Activated CD8-positive, alpha-beta memory T cell treated with anti-CD3 and anti-CD28 coated beads, Interleukin-2, amount 10 ng/mL, durations not matched to agents 7 days and 5 days (primary cell): ENCODE measurements at places on chromosomes 5 and 9.

GRCh38 chr9:123928533-123929176 is 1.3 kb downstream of the DENND1A start:
- DNase-seq: no peak

- no peak for DNase-seq
Measured at GRCh38 chr5:5169466-5169865, 29.3 kb downstream of the ADAMTS16 start.

GRCh38 chr5:14142202-14142826 is 828 bp upstream of the TRIO start:
- no peak for DNase-seq

DNA sequence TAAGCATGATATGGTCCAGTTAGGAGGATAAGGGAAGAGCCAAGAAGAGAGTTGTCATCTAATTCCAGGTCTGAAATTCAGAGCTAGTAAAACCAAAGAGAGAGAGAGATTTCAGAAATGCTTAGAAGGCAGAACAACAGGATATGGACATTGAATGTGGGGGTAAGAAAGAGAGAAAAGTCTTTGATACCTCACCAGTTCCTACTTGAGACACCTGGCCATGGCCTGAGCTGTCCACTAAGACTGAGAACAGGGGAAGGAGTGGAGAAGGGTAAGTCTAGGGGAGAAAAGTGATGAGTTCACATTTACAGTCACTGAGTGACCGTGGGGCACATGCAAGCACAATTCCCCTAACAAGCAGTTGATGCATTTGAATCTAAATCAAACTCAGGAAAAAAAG is 35.5 kb downstream of the TIMD4 start:
- DNase-seq: no peak

GRCh38 chr5:146291421-146292074 is 47.1 kb upstream of the POU4F3 start:
- no peak for DNase-seq

GRCh38 chr9:22160221-22160620 is 151.1 kb upstream of the CDKN2B start:
- DNase-seq: no peak

DNA sequence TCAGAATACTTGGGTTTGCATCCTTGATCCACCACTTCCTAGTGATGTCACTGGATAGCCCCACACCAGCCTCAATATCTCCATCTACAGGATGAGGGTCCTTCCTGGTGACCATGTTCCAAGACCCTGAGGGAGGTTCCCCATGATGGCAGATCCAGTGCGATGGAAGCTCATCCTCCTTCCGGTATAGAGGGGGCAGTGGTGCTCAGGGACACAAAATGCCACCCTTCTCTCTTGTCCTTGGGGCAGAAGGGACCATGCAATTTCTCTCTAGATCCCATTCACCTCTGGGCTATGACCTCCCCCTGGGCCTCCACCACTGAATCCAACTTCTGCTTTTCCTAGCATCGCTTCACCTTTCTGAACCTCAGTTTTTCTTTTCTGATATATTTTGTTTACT is 5.4 kb upstream of the SLC25A51 start:
- DNase-seq: no peak

DNA sequence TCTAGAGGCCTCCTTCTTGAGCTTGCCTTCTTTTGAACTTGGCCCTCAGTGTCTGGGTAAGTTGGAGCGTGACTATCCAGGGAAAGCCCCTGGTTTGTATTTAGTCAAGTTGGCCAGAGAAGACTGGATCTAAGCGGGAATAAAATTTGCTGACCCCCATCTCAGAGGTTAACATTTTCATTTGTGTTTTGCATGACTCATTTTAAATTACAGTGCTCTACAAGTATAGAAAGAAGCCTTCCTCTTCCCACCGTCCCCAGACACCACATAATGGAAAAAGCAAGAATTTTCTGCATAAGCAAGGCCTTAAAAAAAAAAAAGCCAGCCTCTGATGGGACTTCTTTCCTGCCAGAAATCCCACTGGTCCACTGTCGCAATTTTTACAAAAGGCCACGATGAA is 27.2 kb downstream of the PIK3R1 start:
- no peak for DNase-seq

DNA sequence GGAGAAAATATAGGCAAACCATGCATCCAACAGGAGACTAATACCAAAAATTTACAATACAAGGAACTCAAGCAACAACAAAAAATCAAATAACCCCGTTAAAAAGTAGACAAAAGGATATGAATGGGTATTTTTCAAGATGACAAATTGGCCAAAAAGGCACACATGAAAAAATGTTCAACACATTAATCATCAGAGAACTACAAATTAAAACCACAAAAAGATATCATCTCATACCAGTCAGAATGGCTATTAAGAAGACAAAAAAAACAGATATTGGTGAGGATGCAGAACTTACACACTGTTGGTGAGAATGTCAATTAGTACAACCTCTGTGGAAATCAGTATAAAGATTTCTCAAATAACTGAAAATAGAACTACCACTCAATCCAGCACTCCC is 35.0 kb downstream of the TEX10 start:
- no peak for DNase-seq

DNA sequence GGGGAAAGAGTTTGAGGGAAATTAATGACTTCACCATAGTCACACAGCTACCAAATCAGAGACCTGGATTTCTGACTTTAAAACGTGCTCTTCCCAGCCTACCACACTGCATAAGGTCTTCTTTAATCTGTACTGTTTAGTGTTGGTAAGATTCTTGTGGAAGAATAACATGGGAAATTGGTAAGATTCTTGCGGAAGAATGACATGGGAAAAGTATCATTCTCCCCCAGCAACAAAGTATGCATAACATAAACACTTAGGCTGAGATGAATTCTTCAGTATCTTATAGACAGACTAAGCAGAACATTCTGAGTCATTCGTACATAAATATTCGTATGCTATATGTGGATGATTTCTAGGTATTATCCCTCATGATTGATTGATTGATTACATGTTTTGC is 170.4 kb downstream of the FOCAD start:
- DNase-seq: no peak

GRCh38 chr5:109328626-109329025 is 81.1 kb downstream of the PJA2 start:
- no peak for DNase-seq

GRCh38 chr9:113624721-113625120 is 161.2 kb downstream of the RGS3 start:
- DNase-seq: no peak

- no peak for DNase-seq
Measured at GRCh38 chr9:82421498-82421897, 432.9 kb downstream of the SPATA31D1 start.

- DNase-seq: no peak
Measured at GRCh38 chr9:14296495-14297113, 17.3 kb downstream of the NFIB start.

DNA sequence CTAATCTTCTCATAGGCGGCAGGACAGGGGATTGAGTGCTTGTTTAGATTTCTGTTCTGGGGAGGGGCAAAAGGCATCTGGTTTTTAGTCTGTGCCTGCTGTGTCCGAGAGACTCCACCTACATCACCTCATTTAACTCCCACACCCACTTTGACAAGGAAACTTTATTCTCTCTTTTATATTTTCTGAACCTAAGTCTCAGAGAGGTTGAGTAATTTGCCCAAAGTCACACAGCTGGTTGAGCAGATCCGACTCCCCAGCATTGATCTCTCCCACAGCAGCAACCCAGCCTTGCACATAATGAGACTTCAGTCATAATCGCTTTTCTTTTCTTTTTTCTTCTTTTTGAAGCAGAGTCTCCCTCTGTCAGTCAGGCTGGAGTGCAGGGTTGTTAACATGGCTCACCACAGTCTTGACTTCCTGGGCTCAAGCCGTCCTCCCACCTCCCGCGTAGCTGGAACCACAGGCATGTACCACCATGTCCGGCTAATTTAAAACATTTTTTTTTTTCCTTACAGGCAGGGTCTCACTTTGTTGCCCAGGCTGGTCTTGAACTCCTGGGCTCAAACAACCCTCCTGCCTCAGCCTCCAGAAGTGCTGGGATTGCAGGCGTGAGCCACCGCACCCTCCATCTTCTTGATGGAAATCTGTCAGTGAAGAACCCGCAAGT is 36.5 kb upstream of the ANKRD33B start:
- no peak for DNase-seq

GRCh38 chr9:13721481-13722235 is 442.2 kb upstream of the MPDZ start:
- no peak for DNase-seq

- no peak for DNase-seq
Measured at GRCh38 chr5:22480305-22480704, 372.8 kb downstream of the CDH12 start.

DNA sequence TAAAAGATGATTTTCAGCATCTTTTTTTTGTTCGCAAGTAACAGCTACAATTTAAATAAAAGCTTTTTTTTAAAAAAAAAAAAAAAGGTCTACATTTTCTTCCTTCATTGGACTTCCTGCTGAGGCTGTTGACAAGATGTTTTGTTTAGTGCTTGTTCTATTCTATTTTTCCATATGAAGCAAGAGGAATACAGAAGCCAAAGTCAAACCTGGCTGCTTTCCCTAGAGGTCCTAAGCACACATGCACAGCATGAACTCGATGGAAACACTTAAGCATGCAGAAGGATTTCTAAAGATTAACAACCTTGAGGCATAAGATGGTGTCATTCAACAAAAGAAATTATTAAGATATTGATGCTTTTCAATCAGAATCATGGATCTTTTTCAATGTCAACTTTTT is 105.1 kb downstream of the ADCY2 start:
- no peak for DNase-seq

DNA sequence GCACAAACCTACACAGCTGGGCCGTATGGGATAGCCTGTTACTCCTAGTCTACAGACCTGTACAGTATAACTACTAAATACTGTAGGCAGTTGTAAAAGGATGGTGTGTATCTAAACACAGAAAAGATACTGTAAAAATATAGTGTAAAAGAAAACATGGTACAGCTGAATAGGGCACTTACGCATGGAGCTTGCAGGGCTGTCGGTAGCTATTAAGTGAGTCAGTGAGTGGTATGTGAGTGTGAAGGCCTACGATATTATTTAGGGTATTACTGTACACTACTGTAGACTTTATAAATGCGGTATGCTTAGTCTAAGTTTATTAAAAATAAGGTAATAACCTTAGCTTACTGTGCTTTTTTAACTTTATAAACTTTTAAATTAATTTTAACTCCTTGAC is 1.2 kb downstream of the ZCCHC9 start:
- DNase-seq: no peak

GRCh38 chr5:178308541-178309092 is 76.0 kb upstream of the PHYKPL start:
- DNase-seq: no peak

- DNase-seq: no peak
Measured at GRCh38 chr5:158463188-158463587, 604.2 kb upstream of the CLINT1 start.

DNA sequence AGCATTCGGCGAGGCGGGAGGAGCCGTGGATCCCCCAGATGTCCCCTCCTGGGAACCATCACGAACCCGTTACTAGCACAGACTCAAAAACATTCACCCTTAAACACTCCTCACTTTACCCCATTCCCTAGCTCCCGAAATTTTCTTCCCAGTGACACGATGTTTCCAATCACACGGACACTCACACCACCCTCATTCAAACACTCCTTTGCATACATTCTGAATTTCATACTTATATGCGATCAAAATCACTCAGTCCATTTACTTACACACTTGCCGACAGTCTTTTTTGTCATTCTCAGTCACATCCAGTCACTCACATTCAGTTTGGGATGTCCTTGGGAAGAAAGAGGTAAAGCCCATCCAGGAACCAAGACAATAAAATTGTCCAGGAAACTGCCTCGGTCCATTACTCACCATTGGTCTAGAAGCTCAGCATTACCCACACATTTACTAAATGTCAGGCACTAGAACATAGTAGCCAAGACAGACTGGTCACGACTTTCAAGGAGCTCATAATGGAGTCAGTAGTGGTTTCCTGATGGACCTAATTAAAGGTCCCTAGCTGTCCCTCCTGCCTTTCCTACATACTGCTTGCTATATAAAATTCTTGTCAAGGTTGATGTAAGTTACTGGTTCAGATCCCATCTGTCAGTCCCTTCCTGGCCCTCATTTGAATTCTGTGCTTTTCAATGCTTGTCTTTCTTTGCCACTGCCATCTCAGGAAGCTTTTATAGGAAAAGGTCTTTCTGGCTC is 574 bp downstream of the SLC35A4 start:
- peak; percentile 47 for DNase-seq

DNA sequence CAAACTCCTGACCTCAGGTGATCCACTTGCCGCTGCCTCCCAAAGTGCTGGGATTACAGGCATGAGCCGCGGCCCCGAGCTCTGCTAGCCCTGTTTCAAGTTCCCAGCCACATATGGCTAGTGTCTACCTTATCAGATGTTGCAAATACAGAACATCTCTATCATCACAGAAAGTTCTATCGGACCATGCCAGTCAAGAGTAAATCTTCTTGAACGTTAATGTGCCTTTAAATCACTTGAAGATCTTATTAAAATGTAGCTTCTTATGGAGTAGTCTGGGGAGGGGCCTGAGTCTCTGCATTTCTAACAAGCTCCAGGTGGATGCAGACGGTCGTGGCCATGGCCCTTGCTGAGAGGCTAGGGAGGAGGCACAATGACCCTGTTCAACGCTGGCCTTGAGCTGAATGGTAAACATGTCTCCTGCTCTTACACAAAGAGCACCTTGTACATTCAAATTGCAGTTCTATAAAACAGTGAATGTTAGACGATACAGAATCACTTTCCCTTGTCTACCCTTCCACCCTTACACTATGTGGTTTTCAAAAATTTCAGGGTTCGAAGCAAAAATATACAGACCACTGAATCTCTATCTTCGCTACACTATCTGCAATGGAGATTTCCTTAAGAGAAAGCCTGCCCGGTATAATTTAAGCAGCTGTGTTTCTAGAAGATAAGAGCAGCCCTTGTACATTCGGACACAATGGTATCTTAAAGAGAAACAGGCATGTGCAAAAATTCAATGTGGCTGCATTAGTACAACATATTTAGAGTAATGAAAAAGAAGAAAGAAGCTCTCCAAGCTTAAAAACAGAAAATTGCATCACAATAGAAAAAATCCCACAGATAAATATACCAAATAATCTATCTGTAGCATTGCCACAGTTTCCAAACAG is 114.1 kb downstream of the FRMD3 start:
- no peak for DNase-seq

DNA sequence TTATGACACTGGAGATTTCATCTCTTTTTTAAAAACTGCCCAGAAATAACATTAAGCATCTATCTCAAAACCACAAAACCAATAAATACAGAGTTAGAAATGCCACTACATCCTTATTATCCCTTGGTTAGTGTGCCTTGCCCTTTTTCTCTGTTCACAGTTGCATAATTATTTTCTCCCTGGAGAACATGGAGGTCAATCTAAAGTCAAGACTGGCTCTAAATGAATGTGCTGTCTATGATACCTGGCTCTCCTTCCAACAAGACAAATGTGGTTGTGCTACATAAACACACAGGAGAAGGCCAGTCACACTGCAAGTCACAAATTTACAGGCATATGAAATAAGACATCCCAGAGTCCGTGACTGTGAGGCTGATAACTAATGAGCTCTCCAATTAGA is 2.8 kb downstream of the FBN2 start:
- no peak for DNase-seq

DNA sequence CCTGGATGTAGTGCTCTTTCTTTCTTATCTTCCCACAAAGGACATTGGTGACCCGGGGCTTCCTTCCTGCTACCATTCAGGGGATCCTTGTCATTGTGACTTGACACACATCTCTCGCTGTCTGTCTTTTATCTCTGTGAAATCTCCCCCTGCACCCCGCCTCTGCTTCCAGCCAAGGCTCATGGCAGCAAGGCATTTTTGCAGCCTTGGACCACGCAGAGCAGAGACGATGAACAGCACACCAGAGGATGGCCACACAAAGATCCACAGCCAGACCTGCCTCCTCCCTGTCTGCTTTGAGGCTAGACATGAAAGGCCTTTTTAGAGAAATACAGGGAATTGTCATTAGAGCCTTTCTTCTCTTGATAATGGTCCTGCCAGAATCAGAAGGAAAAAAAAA is 549.1 kb downstream of the CDK5RAP2 start:
- DNase-seq: no peak
